ENCODE measurements at places on chromosomes 4 and X. TPM values are rescaled to one million over a fixed set of nuclear protein-coding genes. Genes with fewer than 3 reads are reported as not detected.

DNA sequence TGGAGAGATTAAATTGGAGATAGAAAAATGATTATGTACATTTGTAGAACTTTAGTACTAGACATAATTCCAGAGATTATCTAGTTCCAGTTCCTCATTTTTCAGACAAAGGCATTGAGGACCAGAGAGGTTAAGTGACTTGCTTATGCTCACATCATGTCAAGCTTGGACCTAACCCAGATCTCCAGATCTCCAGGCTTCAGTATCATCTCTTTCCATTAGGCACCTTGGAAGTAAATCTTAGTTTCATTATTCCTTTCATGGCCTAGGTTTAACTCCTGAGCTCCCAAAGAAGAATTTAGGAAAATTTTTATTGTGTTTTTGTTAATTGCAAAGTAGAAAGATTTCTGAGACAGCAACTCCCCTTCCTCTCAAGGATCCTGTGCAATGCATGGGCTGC, 148.8 kb downstream of the GATB start:
- DNase-seq, result no peak

GRCh38 chrX:150676221-150676620, 17.0 kb upstream of the MTMR1 start:
- no peak for DNase-seq

DNA sequence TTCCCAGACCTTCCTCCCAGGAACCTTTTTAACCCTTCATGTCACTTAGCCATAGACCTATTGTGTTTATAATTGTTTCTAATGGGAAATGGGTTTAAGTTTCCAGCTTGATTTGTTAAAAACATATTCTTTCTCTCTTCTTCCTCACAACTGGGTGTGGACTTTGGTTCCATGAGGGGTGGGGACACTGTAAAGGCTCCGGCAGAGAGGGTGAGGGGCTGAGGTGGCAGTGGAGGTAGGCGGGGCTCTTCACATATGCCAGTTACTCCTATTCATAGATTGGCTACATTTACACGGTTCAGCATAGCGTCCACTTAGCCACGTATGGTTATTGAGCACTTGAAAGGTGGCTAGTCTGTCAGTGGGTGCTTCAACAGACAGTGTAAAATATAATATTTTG, 7.8 kb downstream of the INTS6L start:
- no peak for DNase-seq

- DNase-seq, result no peak
Observed at GRCh38 chr4:154506253-154506652, 14.7 kb upstream of the DCHS2 start.

DNA sequence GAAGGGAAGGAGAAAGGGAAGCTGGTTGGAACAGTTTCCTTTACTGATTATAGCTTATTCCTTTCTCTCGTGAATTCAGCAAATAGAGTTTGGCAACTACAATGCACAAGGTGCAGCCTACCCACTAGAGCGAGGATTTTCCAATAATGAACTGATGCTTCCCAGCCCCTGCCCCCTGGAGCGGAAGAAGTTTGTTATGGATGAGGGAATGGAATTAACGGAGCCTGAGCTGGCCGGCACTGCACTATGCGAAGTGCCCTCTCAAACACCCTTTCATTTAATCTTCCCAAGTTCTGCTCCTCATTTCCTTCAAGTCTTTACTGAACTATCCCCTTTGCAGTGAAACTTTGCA, 42.5 kb upstream of the CBR4 start:
- no peak for DNase-seq

EGF gene
- total RNA-seq, result not detected

ZNF711 gene
- 0.45 TPM for total RNA-seq

All from activated naive CD4-positive, alpha-beta T cell treated with anti-CD3 and anti-CD28 coated beads, Interleukin-2, amount 50 U/mL, for 72 hours (primary cell).